Endodermal cell (in vitro differentiated cells): ENCODE measurements at places on chromosomes 2 and 18.

- peak; percentile 64 for DNase-seq
Observed at GRCh38 chr2:209208211-209208610, 215.6 kb upstream of the MAP2 start.

- no peak for DNase-seq
Observed at GRCh38 chr2:205937211-205937610, 148.8 kb downstream of the INO80D start.

DNA sequence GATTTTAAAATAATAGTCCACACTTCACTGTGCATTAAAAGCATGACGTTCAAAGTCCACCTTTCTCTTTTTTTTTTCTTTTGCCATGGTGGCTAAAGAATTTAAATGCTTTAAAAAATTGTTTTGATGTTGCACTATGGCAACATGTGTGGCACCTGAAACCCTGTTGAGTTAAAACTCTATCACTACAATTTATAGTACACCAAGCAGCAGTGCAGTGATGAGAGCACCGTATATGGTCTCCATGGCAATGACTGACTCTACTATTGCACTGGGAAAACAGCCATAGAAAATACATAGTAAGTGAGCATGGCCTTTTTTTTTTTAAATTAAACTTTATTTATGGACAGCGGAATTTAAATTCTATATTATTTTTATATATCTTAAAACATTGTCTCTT lies 298.8 kb downstream of the FIGN start:
- DNase-seq: no peak

- no peak for DNase-seq
Observed at GRCh38 chr2:113039158-113039557, 13.5 kb downstream of the IL36B start.

GRCh38 chr2:62010632-62011256 lies 105.3 kb downstream of the COMMD1 start:
- DNase-seq: no peak

DNA sequence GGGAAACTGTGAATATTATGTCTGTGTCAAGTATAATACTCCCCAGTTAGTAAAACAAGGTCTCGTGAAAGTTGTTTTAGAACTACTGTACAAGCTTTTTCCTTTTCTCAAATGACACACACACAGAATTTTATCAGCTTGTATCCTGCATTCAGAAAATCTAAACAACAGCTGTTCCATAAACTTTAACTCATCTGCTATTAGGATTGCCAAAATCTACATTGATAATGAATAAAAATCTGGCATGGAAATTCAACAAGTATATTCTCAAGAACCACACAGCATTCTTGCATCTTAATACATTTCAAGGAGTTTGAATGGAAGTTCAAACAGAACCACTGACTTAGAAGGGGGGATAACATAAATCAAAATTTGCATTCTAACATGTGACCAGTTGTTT lies 151.2 kb downstream of the SLC39A10 start:
- DNase-seq: no peak

DNA sequence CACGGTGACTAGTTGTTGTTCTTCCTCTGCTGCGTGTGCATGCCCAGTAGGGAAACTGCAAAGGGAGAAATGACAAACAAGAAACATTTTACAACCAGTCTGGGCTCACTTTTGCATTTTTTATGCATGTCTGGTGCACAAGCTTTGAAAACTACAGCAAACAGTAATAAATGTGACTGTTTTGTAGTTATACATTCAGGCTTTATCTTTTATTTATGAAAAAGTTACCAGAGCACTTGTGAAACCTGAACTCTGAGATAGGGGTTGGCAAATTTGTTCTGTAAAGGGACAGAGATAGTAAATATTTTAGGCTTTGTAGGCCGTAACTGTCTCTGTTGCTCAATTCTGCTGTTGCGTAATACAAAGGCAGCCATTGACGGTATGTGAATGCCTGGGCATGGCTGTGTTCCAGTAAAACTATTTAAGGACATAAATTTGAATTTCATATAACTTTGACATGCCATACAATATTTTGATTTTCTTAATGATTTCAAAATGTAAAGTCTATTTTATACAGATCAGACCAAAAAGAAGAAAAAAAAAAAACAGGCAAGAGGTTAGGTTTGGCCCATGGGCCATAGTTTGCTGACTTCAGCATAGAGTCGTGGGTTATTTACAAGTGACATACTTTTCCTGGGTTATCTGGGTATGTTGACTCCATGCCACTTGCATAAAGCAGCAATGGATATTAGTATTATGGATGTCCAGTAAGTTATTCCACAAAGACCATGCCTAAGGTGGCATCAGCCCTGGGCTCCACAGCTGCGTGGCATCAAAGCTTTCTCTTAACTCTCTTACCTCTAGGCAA lies 53.6 kb upstream of the EML6 start:
- no peak for DNase-seq

DNA sequence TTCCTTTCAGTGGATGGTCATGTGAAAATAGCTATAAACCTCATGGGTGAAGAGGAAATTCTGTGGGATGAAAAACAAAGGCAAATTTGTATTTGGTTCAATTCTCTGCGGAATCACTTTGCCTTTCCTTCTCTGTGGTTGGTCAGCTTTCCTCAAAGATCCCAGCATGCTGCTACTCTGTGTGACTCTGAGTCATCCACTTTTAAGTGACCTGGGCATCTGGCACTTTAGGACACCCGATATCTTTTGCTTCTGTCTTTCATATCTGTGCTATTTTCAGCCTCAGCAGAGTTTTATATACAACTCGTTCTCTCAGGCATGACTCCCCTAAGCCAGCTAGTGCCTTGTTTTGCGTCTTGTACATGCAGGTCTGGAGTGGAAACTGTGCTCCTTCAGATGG lies 217.0 kb upstream of the PIEZO2 start:
- DNase-seq: no peak

DNA sequence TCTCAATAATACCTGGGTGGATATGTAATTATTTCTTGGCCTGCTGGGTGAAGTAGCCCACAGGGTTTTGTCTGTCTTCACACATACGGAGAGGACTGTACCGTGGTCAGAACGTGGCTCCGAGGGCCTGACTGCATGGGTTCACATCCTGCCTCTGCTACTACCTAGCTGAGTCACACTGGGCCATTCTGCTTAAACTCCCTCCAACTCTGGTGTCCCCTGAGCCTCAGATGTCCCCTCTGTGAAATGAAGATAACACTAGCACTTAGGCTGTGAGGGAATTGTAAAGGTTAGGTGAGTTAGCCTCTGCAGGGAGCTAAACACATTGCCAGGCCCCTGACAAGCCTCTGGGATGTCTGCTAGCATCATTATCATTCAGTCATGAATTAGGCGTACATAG lies 120.1 kb upstream of the NABP1 start:
- DNase-seq: no peak

- no peak for DNase-seq
Observed at GRCh38 chr2:126614524-126615227, 41.3 kb upstream of the GYPC start.

GRCh38 chr2:170895023-170895757 lies 33.9 kb upstream of the GORASP2 start:
- no peak for DNase-seq

- DNase-seq: no peak
Observed at GRCh38 chr18:39366656-39367055, 1801.1 kb upstream of the CELF4 start.

DNA sequence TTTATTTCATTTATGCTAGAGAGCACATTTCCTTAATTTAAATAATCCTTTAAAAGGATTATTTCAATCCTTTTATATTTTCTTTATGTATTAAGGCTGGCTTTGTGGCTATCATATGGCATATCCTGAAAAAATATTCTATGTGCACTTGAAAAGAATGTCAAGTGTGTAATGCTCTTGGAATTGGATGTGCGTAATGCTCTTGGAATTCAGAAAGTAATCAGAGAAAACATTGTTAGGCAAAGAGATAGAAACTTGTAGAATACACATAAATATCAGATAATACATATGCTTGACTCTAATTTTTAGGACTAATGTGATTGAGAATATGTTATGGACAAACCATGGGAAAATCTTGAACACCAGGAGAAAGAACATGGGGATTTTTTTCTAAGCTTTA lies 197.5 kb upstream of the COL3A1 start:
- no peak for DNase-seq

GRCh38 chr2:85611217-85611704 lies 605 bp downstream of the C2orf68 start:
- DNase-seq: no peak

DNA sequence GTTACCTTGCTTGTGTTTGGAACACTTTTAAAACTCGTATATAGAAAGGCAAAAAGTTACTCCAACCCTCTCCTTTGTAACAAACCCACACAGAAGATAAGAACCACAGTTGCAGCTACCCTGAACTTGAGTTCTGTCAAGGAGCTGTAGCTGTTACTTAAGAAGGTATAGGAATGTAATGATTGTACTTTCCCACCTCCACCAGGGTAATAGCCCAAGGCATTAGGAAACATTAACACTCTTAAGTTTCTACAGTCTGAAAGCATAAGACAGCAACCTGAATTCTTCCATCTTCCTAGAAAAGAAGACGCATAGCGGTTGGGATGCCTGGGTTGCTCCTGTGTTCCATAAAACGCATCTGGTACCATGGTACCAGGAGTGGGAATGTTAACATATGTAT lies 43.0 kb downstream of the ITGA4 start:
- DNase-seq: no peak

DNA sequence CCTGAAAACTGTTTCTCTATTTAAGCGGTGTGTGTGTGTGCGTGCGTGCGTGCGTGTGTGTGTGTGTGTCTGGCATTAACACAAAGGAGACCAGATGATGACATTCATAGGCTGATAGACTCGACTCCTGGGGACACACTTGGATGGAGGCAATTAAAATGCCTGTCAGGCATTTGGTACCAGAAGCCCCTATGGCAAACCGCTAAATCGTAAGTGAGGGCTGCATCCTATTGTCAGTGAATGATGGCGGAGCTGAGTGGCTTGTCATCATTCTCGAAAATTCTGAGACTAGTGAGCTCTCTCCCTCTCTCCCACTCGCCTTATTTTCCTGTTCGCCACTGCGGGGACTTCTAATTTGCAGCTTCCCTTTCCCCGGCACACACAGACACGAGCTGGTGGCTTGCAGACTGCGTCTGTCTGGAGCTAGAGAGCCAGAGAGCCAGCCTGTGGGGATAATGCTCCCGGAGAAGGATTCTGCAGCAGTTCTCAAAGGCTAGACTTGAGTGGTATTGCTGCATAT lies 155.4 kb downstream of the MAP2 start:
- peak; percentile 64 for DNase-seq

DNA sequence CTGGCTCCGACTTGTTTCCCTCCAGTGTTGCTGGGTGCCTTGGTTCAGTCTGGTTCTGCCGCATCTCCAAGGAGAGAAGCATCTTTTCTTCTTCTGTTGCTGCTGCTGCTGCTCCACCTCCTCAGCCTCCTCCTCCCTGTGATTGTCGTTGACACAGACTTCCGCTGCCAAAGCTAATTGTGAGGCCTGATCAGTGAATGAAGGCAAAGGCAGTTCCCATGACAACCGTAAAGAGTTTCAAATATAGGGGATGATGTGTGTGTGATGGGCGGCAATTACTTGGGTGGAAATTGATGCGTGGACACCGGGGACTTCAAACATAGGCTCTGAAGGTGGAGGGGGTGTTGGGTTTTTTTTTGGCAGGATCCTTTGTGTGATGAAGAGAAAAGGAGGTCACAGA lies 13.7 kb downstream of the TET3 start:
- DNase-seq: no peak

DNA sequence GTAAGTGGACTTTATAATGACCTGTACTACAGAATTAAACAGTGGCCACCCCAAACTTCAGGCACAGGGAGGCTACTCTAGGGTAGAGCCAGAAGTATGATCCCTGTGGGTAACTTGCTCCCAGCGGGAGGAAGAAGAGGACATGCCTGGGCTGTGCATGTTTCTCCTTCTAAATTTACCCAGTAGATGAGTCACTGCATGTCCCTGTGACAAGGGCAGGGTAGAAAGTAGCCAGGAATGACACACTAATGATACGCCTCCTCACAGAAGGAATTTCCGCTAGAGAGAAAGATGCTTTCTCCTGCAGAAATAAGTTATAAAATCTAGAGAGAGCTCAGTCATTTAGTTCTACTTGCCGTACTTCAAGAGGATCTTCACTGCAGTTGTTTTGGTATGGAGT lies 7.5 kb downstream of the ACYP2 start:
- no peak for DNase-seq

GRCh38 chr2:1968988-1969700 lies 224.8 kb upstream of the PXDN start:
- DNase-seq: peak; percentile 63

DNA sequence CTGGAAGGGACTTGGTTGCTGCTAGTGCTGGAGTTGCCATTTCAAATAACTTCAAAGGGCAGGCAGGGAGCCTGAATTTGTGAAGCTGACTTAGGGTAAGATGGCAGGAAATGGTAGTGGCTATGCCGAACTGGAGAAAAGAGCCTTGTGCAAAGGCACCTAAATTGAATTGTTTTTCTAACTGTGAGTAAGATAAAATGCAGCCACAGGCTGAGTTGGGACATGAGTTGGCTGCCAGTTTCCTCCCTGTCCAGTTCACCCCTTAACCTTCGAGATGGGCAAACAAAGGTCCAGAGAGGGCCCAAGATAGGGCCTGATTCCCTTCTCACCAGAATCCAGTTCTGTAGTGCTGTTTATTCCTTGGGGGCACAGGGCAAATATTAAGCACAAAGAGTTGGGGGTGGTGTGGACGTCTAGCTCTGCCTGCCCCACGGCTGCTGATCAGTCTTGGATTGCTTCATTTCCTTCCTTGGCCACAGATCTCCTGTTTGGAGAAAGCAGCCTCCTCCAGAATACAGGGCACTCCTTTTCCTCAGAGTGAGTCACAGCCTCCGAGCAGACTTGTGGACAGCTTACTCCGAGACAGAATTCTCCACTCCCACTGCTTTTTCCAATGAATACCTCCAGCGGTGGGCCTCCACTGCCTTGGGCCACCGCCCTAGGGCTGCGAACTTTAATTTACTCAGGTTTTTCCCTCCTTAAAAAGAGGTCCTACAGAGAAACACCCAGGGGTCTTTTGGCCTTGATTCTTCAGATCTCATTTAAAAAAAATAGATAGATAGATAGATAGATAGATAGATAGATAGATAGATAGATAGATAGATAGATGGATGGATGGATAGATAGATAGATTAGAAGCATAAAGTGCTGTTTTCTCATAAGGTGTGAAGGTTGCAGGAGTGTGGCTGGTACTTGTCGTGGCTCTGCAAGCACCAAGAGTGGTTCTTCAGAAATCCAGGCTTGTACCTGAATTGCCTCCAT lies 18.4 kb upstream of the SLC20A1 start:
- DNase-seq: peak; percentile 26
